ENCODE measurements at places on chromosomes 2 and 18. TPM values are rescaled to one million over a fixed set of nuclear protein-coding genes. Genes with fewer than 3 reads are reported as not detected.

The CD8A gene
- total RNA-seq, result 1.9 TPM

The CAPN14 gene
- 0.27 TPM for total RNA-seq

The TRIM43 gene
- total RNA-seq, result not detected

The BOLL gene
- 0.45 TPM for total RNA-seq

The DPP10 gene
- total RNA-seq, result 1.3 TPM

DNA sequence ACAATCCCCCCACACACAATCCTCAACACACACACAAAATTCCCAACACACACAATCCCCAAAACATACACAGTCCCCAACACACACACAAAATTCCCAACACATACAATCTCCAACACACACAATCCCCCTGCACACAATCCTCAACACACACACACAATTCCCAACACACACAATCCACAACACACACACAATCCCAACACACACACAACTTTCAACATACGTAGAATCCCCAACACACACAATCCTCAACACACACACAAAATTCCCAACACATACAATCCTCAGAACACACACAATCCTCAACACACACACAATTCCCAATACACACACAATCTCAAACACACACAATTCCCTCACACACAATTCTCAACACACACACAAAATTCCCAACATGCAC is 2.6 kb upstream of the PDCD1 start:
- H3K36me3 ChIP-seq, result no peaks in the 10 kb centered on the region
- H3K4me3 ChIP-seq, result no peak overlapping the region
- no peak overlapping the region for H3K27ac ChIP-seq
- peaks cover 6% of the 10 kb centered on the region for H3K27me3 ChIP-seq

DNA sequence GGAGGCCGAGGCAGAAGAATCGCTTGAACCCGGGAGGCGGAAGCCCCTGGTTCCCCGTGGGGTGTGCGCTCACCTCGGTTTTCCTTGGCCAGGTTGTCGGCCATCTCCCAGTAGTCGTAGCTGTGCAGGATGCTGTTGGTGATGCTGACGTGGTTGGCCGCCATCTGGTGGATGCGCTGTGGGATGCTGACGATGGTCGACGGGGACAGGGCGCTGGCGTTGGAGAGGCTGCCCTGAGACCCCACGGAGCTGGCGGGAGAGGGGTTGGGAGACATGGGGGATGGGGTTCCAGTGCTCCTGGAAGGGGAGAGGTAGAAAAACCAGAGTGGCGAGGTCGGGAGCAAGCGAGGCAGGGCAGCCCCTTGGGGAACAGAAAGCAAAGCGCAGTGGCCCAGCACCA is 64.4 kb upstream of the REV1 start:
- H3K27me3 ChIP-seq, result no peaks in the 10 kb centered on the region
- no peak overlapping the region for H3K27ac ChIP-seq
- H3K4me3 ChIP-seq, result no peak overlapping the region
- no peak for DNase-seq
- no peaks in the 10 kb centered on the region for H3K4me1 ChIP-seq

DNA sequence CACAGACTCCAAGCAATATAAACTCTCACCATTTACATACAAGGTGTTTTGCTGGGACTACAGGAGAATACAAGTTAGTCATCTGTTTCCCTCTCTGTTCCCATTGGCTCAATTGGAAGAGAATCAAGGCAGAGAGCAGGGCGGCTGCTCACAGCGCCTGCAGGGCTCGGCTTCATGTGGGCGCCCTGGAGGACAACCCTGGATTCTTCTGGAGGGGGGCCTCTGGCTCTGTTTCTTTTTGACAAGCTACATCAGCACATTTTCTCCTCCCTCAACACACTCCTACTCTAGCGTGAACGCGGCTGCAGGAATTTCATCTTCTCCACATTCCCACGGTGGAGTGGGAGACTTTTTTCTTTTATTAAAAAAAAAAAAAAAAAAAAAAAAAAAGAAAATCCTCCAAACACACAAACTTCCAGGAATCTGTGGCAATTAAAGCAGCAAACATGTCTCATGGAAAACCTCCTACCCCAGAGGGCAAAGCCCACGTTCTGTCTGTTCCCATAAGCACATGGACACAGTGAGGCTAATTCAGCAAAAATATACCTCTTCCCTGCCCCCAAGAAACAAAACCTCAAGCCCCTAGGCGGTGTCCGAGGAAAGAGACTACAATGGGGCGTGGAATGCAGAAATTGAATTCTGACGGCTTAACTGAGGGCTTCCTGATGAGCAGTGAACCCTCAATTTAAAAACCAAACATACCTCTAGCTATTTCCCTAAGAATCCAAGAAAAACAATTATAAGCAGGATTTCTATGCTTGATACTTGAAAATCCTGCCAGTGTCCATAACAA is 50.6 kb downstream of the PARD6G start:
- H3K27ac ChIP-seq, result peak overlapping the region; percentile 90
- H3K36me3 ChIP-seq, result no peaks in the 10 kb centered on the region
- peak; percentile 86 for DNase-seq
- H3K27me3 ChIP-seq, result no peaks in the 10 kb centered on the region
- H3K4me3 ChIP-seq, result no peak overlapping the region

DNA sequence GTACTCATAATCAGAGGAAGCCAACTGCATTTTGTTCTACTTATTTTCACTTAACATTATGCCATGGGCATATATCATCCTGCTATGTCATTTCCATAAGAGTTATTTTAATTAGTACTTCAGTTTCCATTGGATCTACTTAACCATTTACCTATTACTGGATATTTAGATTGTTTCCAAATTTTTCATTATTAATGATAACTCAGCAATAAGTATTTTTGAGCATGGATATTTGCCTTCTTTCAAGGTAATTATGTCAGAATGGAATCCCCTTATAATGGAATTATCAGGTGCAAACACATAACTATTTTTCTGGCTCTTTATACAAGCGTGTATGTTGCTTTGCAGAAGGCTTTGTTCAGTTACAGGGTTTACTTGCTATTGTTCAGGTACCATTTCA is 126.6 kb downstream of the RDH14 start:
- no peaks in the 10 kb centered on the region for H3K4me1 ChIP-seq
- no peaks in the 10 kb centered on the region for H3K27me3 ChIP-seq
- no peak overlapping the region for H3K4me3 ChIP-seq
- no peaks in the 10 kb centered on the region for H3K36me3 ChIP-seq

DNA sequence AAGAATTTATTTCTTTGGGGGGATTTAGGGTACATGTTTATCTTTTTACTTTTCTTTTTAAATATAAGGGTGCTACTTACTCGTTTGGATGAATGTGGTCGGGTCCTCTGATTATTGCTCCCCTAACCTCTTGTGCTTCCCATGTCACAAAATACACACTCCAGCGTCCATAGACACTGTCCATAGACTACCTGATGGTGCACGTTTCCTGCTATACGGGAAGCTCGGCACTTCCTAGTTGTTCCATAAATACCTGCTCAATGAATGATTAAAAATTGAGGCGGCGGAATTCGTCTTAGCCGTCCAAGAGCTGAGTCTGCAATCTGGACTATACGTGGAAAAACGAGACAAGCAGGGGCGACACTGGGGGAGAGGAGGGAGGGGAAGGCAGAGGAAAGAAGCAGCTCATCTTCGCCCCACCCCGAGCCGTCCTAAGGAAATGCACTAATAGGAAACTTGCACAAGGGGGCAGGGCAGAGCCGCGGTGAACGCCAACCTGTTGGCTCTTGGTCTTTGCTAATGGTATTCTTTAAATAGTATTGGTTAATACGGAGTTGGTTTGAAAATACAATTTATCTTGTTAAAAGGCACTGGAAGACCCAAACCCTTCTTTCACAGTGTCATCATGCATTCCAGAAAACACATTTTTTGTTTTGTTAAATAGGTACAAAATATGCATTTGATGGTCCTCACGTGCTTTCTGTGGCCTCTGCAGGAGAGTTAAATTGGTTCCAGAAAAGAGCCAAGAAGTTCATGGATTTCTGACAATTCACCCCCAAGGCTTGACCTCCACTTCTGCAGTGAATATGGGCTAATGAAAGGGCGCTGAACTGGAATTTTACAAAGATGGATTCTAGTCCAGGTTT is 73.0 kb upstream of the KCTD1 start:
- H3K36me3 ChIP-seq, result no peaks in the 10 kb centered on the region
- no peak overlapping the region for H3K4me3 ChIP-seq
- H3K27me3 ChIP-seq, result no peaks in the 10 kb centered on the region
- no peaks in the 10 kb centered on the region for H3K4me1 ChIP-seq
- no peak overlapping the region for H3K27ac ChIP-seq
- peak; percentile 48 for DNase-seq

DNA sequence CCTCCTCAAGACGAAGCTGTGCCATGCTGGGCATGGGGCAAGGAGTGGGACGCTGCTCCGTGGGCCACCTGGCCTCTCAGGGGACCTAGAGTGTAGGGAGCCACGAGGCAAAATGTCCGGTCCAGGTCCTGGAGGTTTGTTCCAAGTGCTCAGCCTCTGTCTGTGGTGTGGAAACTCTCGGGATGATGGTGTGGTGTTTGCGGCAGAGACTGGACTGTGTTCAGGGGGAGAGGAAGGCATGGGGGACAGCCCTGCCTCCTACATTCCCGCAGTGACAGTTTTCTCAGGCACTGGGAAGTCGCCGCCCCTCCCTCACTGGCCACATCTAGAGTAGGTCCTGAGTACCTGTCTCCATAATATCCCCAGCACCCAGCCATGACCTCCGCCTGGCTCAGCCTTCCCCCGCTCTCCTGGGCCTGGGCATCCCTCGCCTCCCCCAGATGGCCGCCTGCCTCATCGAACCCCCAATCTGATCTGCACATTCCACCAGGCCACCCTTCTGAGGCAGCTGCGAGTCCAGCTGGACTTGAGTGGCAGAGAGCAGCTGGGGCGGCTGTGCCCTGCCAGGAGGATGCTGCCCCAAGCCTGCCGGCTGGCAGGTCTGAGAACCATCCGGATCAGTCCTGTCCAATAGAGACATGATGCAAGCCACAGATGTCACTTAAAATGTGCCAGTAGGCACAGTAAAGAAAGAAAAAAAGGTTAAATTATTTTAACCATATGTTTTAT is 6.2 kb downstream of the KCNIP3 start:
- H3K27ac ChIP-seq, result peak overlapping the region; percentile 99
- no peaks in the 10 kb centered on the region for H3K36me3 ChIP-seq
- H3K4me3 ChIP-seq, result no peak overlapping the region
- H3K4me1 ChIP-seq, result peaks cover 94% of the 10 kb centered on the region
- H3K27me3 ChIP-seq, result no peaks in the 10 kb centered on the region

GRCh38 chr2:188475945-188476344 is 184.3 kb downstream of the GULP1 start:
- DNase-seq, result no peak
- H3K27me3 ChIP-seq, result no peaks in the 10 kb centered on the region
- no peak overlapping the region for H3K27ac ChIP-seq
- peaks cover 23% of the 10 kb centered on the region for H3K4me1 ChIP-seq
- no peak overlapping the region for H3K4me3 ChIP-seq
- H3K36me3 ChIP-seq, result no peaks in the 10 kb centered on the region

- no peak overlapping the region for H3K27ac ChIP-seq
- no peak overlapping the region for H3K4me3 ChIP-seq
- no peaks in the 10 kb centered on the region for H3K27me3 ChIP-seq
- no peaks in the 10 kb centered on the region for H3K36me3 ChIP-seq
Measured at GRCh38 chr18:32048507-32049091, 30.0 kb downstream of the RNF125 start.

- H3K4me1 ChIP-seq, result no peaks in the 10 kb centered on the region
- no peak for DNase-seq
- no peak overlapping the region for H3K4me3 ChIP-seq
- H3K27me3 ChIP-seq, result no peaks in the 10 kb centered on the region
- H3K27ac ChIP-seq, result no peak overlapping the region
Measured at GRCh38 chr2:165253178-165253577, 14.0 kb downstream of the SCN2A start.

DNA sequence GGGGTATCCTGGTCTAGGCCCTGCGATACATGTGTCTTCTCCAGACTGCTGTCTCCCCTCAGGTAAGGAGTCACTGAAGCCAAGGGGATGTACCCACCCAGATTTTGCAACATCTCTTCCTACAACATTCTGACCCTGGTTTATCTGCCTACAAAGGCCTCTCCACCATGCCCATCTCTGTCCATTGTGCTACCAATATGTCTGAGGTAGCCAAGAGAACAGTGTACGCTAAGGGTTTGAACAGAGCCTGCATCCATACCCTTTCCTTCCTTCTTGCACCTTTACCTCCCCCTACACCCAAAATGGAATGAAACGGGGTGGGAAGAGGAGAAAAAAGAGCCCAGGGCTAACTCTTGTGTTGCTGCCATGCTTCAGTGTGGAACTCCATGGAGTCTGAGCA is 11.9 kb downstream of the ZC3H15 start:
- H3K27me3 ChIP-seq, result no peaks in the 10 kb centered on the region
- no peak for DNase-seq
- peaks cover 8% of the 10 kb centered on the region for H3K36me3 ChIP-seq

DNA sequence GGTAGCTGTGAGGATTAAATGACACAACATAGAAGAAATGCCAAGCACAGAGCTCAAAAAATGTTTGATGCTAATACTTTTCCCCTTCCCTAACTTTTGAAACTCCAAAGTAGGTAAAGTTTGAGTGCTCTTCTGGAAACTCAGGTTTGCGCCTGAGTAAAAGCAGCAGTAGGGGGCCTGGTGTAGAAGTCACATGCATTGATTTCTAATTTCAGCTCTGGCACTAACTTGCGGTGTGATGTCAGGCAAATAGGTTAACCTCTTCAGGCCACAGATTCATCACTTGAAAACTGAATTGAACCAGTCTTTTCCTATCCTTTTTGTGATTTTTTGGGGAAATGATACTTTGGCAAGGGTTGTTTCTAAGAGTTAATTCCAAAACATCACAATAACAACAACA is 27.2 kb downstream of the LHCGR start:
- peaks cover 24% of the 10 kb centered on the region for H3K4me1 ChIP-seq
- no peaks in the 10 kb centered on the region for H3K27me3 ChIP-seq
- H3K27ac ChIP-seq, result peak overlapping the region; percentile 74
- peak; percentile 60 for DNase-seq

DNA sequence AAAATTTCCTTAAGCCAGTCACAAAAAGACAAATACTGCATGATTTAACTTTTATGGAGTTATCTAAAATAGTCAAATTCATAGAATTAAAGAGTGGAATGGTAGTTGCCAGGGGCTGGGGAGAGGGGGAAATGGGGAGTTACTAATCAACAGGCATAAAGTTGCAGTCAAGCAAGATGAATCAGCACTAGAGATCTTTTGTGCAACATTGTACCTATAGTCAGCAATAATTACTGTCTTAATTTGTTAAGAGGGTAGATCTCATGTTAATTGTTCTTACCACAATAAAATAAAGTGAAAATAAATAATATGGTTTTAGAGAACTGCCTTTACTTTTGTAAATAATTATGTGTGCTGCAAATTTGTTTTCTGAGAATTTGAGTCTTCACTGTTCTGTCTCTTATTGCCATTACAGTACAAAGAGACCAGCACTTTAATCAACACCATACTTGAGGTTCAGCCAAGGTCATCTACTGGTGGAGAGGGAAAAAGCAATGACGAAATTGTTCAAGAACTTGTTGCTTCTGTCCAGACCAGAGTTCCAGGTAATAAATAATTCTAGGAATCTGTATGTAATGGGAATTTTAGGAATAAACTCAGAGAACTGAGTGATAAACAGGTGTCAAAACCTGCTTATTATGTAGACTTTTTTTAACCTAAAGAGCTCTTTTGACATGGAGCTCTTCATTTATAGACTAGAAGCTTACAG is 75.5 kb downstream of the TRABD2A start:
- no peaks in the 10 kb centered on the region for H3K4me1 ChIP-seq
- DNase-seq, result no peak
- no peaks in the 10 kb centered on the region for H3K36me3 ChIP-seq
- no peak overlapping the region for H3K4me3 ChIP-seq
- H3K27me3 ChIP-seq, result no peaks in the 10 kb centered on the region
- no peak overlapping the region for H3K27ac ChIP-seq

- H3K4me1 ChIP-seq, result no peaks in the 10 kb centered on the region
- H3K27me3 ChIP-seq, result no peaks in the 10 kb centered on the region
- no peak overlapping the region for H3K4me3 ChIP-seq
Measured at GRCh38 chr2:8258406-8258805, 423.4 kb upstream of the ID2 start.

GRCh38 chr2:12597610-12598009 is 119.1 kb upstream of the TRIB2 start:
- DNase-seq, result no peak
- H3K4me3 ChIP-seq, result no peak overlapping the region
- H3K36me3 ChIP-seq, result no peaks in the 10 kb centered on the region
- no peaks in the 10 kb centered on the region for H3K27me3 ChIP-seq
- H3K4me1 ChIP-seq, result no peaks in the 10 kb centered on the region

All from thyroid gland (tissue), 4 donors.